ENCODE measurements at places on chromosomes 11 and 22.

DNA sequence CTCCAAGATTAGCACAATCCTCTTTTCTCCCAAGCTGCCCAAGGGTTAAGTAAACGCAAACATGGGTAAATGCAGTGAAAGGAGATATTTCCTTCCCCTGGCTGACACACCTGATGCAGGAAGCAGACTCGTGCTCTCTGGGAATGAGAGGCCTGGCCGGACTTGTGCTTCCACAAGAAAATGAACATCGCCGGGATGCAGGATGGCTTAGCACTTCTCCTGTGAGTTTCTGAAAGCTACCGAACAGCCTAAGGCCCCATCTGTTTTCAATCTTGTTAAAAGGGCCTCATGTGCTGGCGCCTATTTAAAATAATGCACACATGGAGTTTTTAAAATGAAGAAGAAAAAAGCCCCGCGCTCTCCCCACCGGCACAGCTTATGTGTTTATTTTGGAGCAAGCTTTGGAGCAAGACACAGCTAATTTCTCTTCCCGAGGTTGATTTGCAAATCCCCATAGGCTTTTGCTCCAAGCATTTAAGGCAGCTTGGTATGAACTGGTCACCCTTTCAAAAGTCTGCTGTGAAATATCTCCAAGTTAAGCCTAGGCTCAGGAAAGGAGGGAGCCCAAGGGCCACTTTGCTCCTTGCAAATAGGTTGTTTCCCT is 100.9 kb downstream of the SYN3 start:
- DNase-seq: no peak

DNA sequence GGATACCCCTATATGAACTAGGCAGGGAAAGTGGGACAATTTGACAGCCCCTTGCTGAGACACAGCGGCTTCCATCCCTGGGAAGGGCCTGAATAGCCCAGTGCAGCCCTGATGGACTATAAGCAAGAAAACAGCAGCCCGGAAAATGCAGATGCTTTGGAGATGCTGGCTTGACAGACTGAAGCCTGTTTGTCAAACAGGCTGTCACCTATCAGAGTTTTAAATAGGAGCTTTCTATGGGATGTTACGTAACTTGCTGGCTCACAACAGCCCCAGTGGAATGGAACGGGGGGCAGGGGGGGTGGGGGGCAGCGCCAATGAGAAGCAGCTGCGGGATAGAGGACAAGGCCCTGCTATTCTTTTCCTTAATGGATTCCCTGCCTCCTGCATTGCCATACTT is 91.9 kb upstream of the NTM start:
- DNase-seq: no peak

GRCh38 chr11:30143098-30143705 is 87.6 kb upstream of the FSHB start:
- no peak for DNase-seq

- no peak for DNase-seq
Measured at GRCh38 chr11:36249246-36249645, 40.0 kb downstream of the COMMD9 start.

GRCh38 chr11:117071344-117071787 is 26.9 kb downstream of the SIK3 start:
- DNase-seq: peak; percentile 39

DNA sequence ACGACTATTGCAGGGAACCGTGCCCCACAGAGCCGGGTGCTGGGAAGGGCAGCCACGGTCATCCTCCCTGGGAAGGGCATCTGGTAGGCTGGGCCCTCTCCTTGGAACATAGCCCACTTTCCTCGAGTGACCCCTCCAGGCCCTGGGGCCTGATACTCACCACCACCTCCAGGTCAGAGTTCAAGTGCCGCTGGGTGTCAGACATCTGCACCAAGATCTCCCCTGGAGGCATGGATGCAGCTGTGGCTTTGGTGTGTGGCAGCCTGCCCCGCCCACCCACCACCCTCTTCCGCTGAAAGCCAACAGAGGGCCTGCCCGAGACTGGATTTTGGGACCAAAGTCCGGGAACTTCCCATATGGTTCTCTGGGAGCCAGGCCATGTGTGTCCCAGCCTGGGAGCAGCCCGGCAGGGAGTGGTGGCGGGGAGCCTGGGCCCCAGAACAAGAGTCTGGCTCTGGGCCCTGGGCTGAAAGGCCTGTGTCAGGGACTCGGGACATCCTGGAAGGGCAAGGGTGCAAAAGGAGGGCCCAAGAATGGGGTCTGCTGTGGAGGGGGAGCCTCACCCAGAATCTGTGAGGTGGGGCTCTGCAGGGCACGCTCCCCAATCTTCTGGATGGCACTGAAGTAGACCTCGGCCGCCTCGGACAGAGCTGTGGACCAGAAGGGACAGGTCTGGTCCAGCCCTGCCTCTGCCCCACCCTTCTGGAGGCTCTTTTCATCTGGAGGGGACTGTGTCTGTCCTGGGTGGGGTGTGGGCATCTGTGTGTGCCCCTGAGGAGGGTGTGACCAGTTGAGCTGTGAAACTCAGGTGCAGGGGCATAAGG is 2.6 kb downstream of the BAIAP2L2 start:
- no peak for DNase-seq

DNA sequence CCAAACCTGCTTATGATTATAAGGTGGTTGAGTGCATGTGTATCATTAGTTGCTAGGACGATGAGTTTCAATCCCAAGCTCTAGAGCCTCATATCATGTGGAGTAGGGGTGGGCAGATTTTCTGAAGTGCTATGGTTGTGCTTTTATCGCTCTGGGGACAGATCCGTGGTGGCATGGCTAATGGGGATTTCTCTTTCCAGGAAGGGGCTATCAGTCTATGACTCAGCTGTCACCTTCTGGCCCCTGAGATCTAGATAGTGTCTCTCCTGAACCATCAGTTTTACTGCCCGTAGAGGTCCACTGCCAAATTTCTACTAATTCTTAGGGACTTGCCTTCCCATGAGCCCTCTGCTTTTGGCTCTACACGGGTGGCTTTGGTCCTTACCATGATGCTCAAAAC is 51.8 kb downstream of the FDX1 start:
- peak; percentile 6 for DNase-seq

GRCh38 chr11:47269829-47270305 is at the start of gene MADD:
MADD (plus strand) TSS chr11:47270133.
- peak; percentile 90 for DNase-seq

GRCh38 chr11:60743058-60743457 is 13.6 kb upstream of the MS4A15 start:
- DNase-seq: no peak

DNA sequence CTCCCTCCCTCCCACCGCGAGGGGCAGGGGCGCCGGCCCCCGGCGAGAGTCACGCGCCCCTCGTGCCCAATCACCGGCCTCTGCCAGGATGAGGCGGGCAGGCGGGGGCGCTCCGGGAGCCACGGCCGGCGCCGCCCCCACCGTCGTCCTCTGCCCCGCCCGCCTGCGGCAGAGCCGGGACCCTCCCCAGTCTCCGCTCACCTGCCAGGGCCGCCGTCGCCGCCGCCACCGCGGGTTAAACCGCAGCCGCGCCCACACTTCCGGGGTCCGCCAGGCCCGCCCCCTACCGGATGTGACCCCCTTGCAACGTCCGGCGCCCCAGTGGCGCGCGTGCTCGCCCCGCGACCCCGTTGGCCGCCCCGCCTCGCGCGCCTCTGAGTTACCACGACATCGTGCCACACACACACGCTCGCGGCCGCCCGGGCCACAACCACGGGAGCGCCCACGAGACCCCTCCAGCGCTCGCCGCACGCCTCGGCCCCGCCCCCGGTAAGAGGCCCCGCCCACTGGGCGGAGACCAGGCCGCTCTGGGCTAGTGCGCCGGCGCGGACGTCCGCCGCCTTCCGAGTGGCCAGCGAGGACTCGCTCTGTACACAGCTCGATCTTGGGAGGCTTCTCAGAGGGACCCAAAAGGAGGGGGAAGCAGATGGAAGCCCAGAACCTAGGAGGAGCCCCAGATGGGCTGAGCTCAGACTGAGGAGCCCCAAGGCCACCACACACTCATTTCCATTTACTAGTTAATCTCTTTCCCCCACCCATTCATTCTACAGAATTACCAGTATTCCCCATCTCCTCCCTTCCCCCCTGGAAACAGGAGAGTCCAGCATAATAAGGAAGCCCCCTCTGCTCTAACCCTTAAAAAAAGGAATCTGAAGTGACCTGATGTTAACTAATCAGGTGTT is at the start of gene VPS37C:
Gene VPS37C (minus strand): TSS at position 237 of the 902 bp plus-strand sequence. CDS start 22,597 bp downstream, outside the sequence.
- DNase-seq: peak; percentile 93

GRCh38 chr11:15233371-15234165 is 118.8 kb downstream of the INSC start:
- DNase-seq: no peak

DNA sequence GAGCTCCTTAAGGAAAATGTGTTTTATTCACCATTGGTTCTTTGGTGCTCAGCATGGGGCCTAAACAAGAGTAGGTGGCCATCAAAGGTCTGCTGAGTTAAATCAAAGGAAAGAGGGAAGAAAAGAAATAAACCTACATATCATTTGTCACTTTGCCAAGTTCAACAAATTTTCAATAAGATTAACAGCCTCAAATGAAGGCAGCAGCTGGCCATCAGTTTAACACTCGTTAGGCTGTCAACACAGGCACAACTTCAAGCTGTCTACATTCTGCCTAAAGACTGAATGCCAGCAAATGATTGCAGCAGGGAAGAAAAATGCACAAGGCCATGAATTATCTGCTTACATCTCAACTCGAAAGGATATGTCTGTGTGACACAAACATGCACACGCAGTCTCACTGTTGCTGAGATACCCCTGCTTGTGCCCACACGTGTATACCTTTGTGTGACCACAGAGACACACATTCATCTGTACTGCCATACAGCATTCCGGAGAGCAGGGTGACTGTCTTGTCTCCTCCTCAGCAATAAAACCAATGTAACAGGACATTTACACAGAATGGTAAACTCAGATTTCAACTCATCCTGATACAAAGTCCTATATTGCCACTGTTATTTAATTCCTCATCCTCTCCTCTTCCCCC is 40.1 kb downstream of the TRIM66 start:
- no peak for DNase-seq

DNA sequence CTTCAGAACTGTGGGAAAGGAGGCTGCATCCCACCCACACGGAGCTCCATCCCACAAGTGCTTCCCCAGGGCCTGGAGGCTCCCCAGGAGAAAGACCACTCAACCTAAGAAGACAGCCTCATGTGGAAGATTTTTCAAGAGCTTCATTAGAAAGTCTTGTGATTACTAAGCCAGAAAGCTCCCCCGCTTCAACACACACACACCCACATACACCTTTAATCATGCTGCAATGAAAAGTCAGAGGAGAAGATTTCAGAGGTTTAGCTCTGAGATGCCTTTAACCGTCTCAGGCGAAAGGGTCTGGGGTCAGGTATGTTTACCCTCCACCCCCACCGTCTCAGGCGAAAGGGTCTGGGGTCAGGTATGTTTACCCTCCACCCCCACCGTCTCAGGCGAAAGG is 634.5 kb upstream of the B3GAT1 start:
- no peak for DNase-seq

DNA sequence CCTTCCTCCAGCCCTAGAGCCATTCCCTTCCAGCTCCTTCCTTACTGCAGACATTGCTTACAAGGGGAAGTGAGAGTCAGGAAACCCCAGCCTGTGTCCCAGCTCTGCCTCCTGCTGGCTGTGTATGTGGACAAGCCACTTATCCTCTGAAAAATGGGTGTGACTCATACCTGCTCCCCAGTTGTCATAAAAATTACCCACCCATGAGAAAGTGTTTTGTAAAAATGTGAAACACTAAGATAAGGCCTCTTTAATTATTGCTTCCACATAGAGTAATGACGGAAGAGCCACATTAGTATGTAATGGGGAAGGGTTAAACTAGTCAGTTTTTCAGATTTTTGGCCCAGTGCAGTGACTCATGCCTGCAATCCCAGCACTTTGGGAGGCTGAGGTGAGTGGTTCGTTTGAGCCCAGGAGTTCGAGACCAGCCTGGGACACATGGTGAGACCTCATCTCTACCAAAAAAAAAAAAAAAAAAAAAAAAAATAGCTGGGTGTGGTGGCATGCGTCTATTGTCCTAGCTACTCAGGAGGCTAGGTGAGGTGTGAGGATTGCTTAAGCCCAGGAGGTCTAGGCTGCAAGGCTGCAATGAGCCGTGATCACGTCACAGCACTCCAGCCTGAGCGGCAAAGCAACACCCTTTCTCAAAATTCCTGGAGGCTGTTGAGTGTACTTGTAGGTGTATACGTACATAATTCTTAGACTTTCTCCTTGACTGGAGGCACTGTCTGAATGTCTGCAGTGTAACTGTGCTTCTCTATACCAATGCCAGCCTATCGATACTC is 84.9 kb downstream of the CTTN start:
- DNase-seq: no peak

DNA sequence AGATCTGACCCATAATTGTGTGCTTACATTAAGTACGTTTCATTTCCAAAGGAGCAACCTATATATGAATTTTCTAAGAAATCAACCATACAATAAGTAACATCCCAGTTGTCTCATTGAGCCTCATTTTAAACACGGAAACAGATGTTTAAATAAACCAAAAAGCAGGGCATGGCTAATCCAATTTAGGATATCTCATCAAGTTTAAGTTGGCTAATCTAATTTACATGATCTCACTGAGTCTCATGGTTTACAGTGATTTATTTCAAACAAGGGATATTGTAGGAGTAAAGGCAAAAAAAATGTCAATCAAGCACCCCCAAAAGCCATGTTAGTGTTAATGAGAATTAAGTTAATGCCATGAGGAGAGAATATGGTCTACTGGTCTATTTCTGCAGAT is 499.8 kb upstream of the CCDC90B start:
- no peak for DNase-seq

DNA sequence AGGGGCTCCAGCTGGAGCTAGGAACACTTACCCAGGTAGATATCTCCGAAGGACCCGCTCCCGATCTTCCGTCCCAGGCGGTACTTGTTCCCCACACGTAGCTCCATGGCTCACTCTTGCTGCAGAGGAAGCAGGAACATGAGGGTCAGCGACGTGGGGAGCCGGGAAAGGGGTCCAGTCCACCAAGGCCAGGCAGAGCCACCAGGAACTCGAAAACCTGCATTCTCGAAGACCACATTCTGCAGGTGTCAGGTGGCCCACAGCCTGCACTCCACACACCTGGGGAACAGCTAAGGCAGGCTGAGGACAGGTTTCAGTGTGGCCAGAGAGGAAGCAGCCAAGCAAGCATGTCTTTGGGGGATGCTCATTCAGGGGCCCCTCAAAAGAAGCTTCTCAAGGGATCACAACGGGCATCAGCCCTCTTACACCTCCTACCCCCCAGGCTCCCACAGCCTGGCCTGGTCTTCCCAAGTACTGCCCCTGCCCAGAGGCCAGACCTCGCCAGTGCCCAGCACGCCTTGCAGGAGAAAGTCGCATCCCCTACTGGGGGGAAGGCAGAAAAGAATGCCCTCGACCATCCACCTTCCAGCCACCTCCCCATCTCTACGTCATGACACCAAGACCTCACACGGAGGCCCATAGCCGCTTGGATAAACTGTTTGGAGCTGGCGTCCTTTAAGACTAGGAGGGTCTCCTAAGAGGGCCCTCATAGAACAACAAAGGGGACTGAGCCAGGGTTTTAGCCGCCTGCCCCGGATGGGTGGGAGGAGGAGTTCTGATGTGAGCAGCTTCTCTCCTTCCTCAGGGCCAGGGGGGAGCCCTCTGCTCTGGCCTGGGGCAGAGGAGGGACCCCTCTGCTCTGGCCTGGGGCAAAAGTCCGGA is 2.9 kb downstream of the CSNK1E start:
- no peak for DNase-seq

- no peak for DNase-seq
Measured at GRCh38 chr11:76686261-76687079, 15.9 kb upstream of the LRRC32 start.

GRCh38 chr11:3642071-3642951 is 519 bp upstream of the ART5 start:
- DNase-seq: peak; percentile 73
